Fibroblast of upper back skin (primary cell): ENCODE measurements at places on chromosomes 7 and 10.
A peak's percentile ranks its signal among the peaks of the same experiment; 100 is the strongest.

DNA sequence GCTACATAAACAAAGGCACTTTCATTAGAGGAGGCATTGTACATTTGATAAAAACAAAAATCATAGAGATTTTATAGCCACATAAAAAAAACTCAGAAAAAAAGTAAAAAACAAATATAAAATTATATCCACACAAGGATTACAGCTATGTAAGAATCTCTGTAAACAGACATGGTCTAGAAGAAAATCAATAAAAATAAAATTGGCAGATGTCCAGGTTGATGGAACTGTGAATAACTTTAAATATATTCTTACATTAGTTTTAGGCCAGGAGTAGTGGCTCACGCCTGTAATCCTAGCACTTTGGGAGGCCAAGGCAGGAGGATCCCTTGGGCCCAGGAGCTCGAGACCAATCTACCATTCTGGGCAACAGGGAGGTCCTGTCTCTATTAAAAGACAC, 19.2 kb downstream of the SLC35B4 start:
- DNase-seq: no peak

DNA sequence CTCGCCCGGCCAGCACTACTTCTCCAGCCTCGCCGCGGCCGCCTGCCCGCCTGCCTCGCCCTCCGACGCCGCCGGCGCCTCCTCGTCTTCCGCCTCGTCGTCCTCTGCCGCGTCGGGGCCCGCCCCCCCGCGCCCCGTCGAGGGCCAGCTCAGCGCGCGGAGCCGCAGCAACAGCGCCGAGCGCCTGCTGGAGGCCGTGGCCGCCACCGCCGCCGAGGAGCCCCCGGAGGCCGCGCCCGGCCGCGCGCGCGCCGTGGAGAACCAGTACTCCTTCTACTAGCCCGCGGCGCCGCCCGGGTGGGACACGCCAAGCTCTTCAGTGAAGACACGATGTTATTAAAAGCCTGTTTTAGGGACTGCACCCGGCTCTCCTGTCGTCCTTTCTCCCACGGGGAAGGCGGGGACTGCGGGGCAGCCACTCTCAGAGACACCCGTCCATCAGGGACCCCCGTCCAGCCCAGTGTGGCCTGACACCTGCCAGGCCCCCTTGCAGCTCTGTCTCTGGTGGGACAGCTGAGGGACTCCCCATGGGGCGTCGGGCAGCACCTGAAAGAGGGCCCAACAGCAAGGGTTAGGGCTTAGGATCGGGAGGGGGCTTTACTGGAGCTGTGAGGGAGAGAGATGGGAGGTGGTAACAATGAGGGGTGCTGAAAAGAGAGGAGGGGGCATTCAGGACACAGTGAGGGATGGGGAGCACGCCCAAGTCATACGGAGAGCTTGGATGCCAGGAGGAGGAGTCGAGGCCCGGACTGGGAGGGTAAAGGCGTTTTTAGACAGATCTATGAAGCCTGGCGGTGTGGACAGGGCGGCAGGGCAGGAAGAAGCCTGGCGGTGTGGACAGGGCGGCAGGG, 34.7 kb downstream of the SPDYE6 start:
- no peak for DNase-seq

DNA sequence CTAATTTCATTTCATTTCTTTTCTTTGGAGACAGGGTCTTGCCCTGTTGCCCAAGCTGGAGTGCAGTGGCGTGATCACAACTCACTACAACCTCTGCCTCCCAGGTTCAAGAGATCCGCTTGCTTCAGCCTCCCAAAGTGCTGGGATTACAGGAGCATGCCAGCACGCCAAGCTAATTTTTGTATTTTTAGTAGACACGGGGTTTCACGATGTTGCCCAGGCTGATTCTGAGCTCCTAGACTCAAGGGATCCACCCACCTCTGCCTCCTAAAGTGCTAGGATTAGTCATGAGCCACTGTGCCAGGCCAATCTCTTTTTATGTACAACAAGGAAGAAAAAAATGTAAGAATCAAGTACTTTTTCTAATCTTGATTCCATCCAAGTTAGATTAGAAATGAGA, 10.7 kb upstream of the KMT2E start:
- peak; percentile 66 for DNase-seq

DNA sequence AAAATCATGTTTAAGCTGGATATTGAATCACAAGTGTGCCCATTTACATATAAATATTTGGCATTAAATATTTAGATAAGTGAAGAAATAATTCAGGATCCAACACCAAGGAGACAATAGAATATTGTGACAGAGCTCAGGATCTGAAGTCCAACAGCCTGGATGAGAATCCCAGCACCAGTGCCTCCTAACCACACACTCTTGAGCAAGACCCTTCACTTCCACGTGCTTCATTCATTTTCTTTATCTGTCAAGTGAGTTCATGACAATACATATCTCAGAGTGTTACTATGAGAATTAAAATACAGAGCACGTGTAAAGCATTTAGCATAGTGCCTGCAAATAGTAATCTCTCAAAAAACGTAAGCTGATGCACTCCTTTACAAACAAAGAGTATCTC, 78.4 kb upstream of the IKZF1 start:
- DNase-seq: no peak
